ENCODE measurements at places on chromosomes 3 and 15.

DNA sequence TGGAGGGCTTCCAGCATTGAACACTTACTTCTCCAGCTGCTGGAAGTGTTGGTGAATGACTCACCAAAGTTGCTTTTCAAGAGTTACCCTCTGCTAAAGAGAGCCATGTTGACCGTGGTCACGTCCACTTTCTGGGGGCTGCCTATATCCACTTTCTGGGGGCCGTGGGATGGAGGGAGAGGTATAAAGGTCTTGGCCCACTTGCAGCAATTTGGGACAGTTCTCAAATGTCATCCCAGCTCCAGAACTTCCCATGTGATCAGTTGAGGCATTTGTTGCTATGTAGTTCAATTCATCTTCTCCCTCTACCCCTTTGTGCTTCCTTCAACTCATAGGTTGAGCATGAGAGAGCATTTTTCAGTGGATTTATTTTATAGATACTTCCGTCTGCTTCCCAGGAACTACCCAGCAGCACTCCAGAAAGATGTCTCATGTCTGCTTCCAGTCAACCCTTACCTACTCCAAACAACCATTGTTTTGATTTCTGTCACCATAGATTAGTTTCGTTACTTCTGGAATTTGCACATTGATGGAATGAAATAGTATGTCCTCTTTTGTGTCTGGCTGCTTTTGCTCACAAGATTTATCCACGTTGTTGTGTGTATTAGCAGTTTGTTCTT is 130.6 kb downstream of the TCF12 start:
- no peak for DNase-seq

GRCh38 chr3:123328851-123329635 is 119.8 kb downstream of the ADCY5 start:
- peak; percentile 69 for DNase-seq

DNA sequence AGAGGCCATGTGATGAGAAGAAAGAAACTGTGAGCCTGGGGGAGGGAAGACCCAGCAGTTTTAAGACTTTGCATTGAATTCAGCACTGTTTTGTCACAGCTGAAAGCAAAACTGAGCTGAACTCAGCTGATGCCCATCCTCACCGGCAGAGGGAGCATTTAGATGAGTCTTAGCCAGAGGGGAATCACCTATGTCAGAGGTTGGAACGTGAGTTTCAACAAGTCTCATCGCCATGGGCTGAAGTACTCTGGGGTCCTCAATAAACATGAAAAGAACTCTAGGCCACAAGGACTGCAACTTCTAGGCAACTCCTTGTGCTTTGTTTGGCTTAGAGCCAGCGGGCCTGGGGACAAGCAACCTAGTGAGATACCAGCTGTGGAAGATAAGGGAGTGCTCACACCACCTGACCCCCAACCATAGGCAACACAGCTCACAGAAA is 324.5 kb downstream of the TBL1XR1 start:
- peak; percentile 56 for DNase-seq

DNA sequence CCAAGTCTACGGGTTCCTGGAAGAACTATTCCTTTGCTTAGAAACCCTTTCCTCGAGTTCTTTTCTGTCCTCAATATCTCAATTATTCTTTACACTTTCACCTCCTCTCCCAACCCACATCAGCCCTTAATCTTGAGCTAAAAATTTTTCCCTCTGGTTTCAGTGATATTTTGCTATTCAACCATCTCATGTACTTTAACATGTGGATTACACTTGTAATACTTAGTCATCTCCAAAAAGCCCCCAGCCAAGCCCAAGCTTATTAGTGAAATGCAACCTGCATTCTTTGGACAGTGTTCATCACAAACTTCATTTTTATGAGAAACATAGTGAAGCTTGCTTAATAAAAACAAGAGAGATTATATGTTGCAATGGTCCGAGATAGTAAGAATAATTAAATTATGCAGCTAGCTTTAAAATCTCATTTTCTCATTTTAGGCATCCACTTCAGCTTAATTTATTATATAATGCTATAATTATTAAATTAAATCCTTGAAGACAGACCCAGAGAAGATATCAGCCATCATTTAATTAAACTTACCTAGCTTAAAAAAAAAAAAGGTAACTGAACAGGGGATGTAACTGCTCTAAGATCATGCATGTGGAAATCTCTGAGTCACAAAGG is 534.5 kb upstream of the TBL1XR1 start:
- DNase-seq, result no peak

- no peak for DNase-seq
Measured at GRCh38 chr3:168952551-168952950, 711.0 kb downstream of the MECOM start.

GRCh38 chr15:52121896-52122295 is 9.3 kb upstream of the BCL2L10 start:
- no peak for DNase-seq

DNA sequence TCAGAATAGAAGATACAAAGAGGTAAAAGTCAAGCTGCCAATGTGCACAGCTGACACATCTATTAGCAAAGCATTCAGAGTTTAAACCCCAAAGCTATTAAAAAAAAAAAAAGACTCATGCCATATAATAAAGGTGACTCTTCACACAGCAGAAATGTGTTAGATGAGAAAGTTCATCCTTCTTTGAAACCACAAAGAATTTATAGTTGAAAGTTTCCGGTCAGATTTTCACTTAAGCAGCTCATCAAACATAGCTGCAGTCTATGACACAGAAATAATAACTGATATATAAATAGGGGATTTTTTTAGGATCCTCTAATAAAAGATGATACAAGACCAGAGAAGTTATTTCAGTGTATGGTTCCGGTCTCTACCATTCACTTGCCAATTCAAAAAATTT is 76.6 kb downstream of the WWTR1 start:
- DNase-seq, result no peak

GRCh38 chr15:48507416-48508065 is 138.0 kb downstream of the FBN1 start:
- peak; percentile 27 for DNase-seq

GRCh38 chr3:36215241-36215640 is 165.1 kb upstream of the STAC start:
- DNase-seq, result no peak

GRCh38 chr3:72118628-72119027 is 333.7 kb upstream of the PROK2 start:
- DNase-seq, result no peak

DNA sequence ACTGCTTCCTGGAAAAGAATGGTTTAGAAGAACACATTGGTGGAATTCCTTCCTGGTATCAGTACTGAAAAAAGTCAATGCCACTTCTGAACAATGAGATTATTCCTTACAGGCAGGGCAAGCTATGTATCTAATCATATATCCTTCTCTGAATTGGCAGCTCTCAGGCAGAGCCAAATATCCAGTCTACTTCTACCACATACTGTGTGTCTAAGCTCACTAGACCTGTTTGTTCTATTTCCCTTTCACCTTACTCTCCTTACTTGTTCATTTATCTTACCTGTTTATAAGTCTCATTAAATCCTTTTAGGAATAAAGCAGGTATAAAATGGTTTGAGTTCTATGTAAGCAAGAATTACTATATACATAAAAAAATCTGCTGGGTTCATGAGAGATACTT is 8.3 kb downstream of the SETMAR start:
- DNase-seq, result no peak

DNA sequence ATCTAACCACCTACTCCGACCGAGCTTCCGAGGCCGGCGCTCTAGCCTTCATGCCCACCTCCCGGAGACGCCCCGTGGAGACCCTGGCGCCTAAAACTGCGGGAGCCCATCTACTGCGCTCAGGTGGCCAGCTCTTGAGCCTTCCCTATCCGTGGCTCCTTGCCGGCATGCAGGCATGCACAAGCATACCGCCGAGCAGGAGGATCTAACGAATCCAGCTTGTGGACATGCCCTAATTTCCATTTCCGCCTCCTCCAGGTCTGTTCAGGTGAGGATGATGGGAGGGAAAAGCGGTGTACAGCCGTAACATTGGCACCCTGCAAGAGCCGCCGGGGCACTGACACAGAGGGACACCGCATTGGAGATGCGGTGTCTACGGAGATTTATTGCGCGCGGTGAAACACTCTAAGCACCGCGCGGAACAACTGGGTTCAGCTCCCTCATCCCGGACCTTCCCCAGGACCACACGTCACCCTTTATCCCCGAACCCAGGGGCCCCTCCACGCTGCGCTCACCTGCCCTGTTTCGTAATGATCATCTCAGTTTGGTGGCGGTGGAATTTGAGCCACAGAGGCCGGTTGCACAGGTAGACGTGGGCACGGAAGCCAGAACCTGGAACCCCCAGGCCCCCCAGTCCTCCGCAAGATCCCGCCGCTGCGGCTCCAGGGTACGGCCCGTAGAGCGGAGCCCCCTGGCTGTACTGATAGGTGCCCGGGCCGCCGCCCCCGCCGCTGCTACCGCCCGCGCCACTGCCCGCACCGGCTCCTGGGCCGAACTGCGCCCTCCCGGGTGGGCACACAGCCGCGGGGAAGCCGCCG is 1.0 kb downstream of the EOMES start:
- DNase-seq, result no peak

GRCh38 chr3:54963641-54964040 is 35.8 kb upstream of the LRTM1 start:
- DNase-seq, result no peak

- no peak for DNase-seq
Measured at GRCh38 chr15:98733098-98733497, 84.8 kb downstream of the IGF1R start.

GRCh38 chr15:64048781-64049460 is 2.6 kb upstream of the DAPK2 start:
- DNase-seq, result no peak

DNA sequence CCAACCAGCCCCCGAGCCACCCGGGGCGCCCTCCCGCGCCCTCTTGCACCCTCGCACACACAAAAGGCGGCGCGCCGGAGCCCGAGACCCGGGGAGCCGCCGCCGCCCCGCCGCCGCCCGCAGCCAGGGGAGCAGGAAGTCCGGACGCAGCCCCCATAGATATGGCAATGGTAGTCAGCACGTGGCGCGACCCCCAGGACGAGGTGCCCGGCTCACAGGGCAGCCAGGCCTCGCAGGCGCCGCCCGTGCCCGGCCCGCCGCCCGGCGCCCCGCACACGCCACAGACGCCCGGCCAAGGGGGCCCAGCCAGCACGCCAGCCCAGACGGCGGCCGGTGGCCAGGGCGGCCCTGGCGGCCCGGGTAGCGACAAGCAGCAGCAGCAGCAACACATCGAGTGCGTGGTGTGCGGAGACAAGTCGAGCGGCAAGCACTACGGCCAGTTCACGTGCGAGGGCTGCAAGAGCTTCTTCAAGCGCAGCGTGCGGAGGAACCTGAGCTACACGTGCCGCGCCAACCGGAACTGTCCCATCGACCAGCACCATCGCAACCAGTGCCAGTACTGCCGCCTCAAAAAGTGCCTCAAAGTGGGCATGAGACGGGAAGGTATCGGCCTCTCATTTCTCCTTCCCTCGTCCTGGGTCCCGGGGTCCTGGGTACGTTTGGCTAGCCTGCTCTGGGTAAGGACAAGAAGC is 1.6 kb downstream of the NR2F2 start:
- DNase-seq, result no peak

DNA sequence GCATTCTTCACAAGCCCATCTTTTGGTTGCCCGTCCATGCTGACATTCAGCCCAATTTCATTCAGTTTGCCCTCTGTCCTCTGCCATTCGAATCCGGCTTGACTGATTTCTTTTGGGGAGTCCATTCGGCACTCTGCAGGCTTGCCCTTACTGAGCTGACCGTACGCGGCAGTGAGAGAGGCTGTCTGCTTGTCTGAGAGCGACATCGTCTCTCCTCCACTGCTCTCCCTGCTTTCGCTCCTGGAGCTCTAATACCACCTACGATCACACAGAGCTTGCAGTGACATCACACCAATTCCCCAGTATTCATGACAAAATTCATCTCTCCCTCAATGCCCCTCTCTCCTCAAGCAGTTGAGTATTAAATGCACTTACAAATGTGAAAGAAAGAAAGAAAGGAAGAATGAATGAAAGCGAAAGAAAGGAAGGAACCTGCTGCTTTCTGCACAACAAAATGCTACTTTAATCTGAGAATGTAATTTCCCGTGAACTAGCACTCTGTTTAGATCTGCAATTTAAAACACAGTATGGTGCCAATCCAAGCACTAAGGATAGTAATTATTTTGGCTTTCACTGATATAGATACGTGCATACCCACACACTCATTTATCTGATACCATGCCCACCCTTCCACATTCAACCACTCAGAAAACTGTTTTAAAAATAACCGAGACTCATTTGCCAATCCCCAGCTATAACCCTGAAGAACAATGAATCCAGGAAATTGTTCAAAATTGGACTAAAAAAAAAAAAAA is 89.5 kb downstream of the DHX30 start:
- DNase-seq, result no peak

DNA sequence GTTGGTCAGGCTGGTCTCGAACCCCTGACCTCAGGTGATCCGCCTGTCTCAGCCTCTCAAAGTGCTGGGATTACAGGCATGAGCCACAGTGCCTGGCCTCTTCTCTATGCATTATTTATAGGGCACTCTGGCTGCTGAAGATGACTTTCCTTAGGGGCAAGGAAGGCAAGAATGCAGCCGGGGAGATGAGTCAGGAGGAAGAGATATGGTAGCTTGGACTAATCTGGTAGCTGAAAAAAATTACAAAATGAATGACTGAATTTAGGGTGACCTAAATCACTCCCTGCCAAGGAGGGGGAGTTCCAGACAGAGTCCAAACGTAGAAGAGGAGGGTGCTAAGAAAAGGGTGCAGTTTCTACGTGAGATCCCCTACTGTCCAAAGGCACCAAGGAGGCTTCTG is 14.2 kb downstream of the RHCG start:
- no peak for DNase-seq

DNA sequence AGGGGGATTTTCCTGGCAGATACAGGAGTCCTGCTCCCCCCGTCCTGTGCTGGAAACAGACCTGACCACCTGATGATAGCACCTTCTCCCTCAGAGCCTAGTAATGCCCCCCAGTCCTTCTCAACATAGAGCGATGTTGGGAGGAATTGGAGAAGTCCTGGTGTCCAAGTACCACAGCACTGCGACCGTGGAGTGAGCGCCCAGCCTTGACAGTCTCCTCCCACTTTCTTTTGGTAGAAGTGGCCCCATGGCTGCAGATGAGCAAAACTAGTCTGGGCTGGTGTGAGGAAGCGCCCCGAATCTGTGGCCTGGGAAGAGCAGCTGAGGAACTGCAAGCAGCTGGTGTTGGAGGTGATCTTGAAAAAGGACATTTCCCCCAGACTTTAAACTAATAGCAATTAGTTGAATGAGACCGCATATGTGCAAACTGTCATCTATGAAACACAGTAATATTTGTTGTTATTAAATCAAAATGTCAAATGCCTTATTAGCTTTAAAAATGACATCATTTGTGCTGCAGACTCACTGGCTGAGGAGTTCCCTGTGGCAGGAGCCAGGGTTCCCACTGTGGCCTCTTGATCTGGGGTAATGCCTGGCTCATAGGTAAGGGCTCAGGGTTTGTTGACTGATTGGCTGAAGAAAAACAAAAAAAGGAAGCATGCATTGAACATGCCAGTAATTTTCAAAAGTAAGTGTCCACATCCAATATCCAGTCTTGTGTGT is 121.8 kb downstream of the CACNA2D3 start:
- no peak for DNase-seq

DNA sequence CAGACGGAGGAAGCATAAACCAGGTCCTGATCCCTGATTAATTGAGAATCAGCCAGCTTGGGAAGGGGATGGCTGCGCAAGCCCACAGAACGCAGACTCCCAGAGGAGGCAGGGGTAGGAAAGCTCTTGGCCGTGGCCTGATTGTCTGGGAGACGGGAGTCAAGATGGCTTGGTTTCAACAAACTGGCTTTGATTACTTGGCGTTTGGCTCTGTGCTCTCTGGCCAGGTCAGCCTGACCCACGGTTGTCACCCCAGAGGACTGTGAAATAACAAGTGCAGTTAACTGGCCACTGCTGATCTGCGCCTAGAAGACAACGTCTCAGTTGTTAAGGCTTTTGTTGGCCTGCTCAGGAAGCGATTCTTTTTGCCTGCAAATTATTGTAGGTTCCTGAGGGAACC is 387.0 kb upstream of the PROK2 start:
- no peak for DNase-seq

- DNase-seq, result no peak
Measured at GRCh38 chr15:60682115-60682514, 203.2 kb upstream of the ICE2 start.
